ENCODE measurements at places on chromosomes 12 and 14.

- no peak for DNase-seq
Observed at GRCh38 chr12:60441577-60441976, 845.7 kb downstream of the SLC16A7 start.

DNA sequence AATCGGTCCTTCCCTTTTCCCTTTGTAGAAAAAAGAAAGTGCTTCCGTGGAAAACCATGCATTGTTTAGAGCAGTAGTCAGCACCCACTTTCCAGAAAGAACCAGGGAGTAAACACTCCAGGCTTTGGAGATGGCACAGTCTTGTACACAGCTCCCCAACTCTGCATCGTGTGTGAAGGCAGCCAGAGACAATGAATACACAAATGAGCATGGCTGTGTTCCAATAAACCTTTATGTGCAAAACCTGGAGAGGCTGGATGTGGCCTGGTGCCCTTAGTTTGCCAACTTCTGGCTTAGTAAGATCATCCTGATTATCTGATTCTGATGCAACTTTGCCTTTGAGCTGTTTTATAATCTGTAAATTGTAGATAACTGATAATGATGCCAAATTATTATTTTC lies 463.4 kb upstream of the TMEM132C start:
- no peak for DNase-seq

- no peak for DNase-seq
Observed at GRCh38 chr12:40515041-40515816, 177.0 kb upstream of the CNTN1 start.

- peak; percentile 86 for DNase-seq
Observed at GRCh38 chr14:104082807-104083206, 2.7 kb upstream of the ASPG start.

GRCh38 chr12:81627336-81628189 lies 131.6 kb downstream of the PPFIA2 start:
- DNase-seq = no peak

GRCh38 chr12:42686514-42687172 lies 97.1 kb upstream of the PRICKLE1 start:
- DNase-seq = no peak

DNA sequence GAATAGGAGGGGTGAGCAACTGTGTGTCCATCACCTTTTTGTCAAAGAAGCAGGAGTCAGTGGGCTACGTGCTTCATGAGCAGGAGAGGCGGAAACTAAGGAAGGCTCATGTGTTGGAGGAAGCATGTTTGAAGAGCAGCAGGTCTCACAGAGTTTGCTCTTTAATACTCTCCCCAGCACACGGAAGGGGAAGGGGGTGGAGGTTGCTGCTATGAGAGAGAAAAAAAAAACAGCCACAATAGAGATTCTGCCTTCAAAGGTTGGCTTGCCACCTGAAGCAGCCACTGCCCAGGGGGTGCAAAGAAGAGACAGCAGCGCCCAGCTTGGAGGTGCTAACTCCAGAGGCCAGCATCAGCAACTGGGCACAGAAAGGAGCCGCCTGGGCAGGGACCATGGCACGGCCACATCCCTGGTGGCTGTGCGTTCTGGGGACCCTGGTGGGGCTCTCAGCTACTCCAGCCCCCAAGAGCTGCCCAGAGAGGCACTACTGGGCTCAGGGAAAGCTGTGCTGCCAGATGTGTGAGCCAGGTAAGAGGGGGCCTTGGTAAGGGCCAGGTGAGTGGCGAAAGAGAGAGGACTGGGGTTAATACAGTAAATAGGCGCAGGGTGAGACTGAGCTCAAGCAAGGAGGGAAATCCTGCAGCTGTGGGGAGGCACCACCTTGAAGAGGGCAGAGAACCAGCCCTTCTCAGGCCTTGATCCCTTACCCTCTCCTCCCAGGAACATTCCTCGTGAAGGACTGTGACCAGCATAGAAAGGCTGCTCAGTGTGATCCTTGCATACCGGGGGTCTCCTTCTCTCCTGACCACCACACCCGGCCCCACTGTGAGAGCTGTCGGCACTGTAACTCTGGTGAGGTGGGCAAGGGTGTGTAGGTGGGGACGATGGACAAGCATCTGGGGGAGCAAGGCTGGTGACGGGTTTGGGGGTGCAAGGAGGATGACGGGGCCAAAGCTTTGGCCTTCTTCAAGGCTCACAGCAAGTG lies at the start of gene CD27:
Gene CD27 (plus strand): TSS at position 252 of the 985 bp plus-strand sequence. CDS start 141 bp downstream, at position 393.
- DNase-seq = no peak

DNA sequence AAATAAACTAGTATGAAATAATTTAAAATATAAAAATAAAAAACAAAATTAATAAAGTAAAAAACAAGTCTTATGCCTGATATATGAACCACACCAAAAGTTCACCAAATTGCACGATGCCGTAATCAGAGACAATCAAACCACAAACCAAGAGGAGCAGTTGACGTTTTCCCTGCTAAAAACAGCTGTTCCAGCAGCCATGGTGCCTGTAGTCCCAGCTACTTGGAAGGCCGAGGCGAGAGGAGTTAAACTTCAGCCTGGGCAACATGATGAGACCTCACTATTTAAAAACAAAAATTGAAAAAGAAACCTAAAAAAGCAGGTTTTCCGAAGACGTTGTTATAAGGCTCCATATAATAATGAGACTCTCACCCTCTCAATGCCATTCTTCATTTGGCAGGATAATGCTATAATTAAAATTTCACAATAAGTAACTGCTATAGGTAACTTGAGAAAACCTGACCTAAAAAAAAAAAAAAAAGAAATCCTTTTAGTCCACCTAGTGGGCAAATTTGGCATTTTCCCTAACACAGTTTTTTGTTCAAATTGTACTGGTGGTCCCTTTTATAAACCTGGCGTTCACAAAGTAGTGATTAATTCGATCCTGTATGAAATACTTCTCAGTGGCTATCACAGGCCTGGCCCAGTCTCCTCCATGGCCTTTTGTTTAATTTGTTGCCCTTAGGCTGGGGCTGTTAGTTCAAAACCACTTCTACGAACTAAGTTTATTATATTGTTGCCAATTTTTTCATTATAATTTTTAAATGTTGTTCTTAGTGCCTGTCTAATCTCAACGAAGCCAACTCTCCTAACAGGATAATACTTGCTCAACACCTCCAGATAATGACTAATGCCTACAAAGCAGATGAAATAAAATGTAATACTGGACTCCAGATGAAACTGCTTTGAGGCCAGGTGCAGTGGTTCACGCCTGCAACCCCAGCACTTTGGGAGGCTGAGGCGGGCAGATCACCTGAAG lies 62.1 kb downstream of the TNFAIP2 start:
- DNase-seq = no peak

- no peak for DNase-seq
Observed at GRCh38 chr12:10361084-10361483, 28.8 kb downstream of the KLRK1 start.

- DNase-seq = no peak
Observed at GRCh38 chr14:37580146-37580545, 14.9 kb downstream of the FOXA1 start.

GRCh38 chr12:120710031-120710804 lies at the start of gene UNC119B:
Gene UNC119B, plus strand, starts transcription at chr12:120710458. Its CDS starts 17 bp downstream, at chr12:120710475.
- peak; percentile 65 for DNase-seq

Data from transverse colon (tissue), 4 donors.